Muscle of back (tissue), 13 donors: ENCODE measurements at places on chromosomes 2 and 18. TPM values are rescaled to one million over a fixed set of nuclear protein-coding genes. Genes with fewer than 3 reads are reported as not detected.

LIMS4 gene
- polyA plus RNA-seq, result 3.8 TPM

USP14 gene
- 57.6 TPM for polyA plus RNA-seq

CDCA7 gene
- polyA plus RNA-seq, result 35.6 TPM

CPS1 gene
- 2.9 TPM for polyA plus RNA-seq

ABCB11 gene
- polyA plus RNA-seq, result 0.21 TPM

CPO gene
- polyA plus RNA-seq, result 0.16 TPM

TSGA10 gene
- 1.8 TPM for polyA plus RNA-seq

THOC1 gene
- polyA plus RNA-seq, result 25.8 TPM

FBXO48 gene
- 1.2 TPM for polyA plus RNA-seq

NYAP2 gene
- 0.27 TPM for polyA plus RNA-seq

IL1A gene
- not detected for polyA plus RNA-seq

NEU2 gene
- not detected for polyA plus RNA-seq

- DNase-seq, result no peak
Observed at GRCh38 chr2:124318913-124319312, 293.8 kb downstream of the CNTNAP5 start.

DNA sequence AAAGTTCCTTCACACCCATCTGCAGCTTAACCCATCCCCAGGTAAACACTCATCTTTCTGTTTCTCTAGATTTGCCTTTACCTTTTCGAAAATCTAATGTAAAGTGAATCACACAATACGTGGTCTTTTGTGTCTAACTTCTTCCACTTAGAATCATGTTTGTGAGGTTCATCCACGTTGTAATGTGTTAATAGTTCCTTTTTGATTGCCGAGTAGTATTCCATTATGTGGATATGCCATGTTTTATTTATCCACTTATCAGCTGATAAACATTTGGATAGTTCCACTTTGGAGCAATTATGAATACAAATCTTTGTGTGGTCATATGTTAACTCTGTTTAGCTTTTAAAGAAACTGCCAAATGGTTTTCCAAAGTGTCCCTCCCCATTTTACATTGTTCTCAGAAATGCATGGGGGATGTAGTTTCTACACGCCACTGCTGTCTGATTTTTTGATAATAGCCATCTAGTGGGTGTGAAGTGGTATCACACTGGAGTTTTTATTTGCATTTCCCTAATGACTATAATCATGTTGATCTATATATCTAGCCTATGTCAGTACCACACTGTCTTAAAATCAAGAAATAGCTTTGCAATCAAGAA lies 22.3 kb downstream of the PECR start:
- DNase-seq, result no peak

- DNase-seq, result no peak
Observed at GRCh38 chr2:191351921-191352320, 106.7 kb downstream of the MYO1B start.

- no peak for DNase-seq
Observed at GRCh38 chr2:1482253-1482675, 69.0 kb downstream of the TPO start.

DNA sequence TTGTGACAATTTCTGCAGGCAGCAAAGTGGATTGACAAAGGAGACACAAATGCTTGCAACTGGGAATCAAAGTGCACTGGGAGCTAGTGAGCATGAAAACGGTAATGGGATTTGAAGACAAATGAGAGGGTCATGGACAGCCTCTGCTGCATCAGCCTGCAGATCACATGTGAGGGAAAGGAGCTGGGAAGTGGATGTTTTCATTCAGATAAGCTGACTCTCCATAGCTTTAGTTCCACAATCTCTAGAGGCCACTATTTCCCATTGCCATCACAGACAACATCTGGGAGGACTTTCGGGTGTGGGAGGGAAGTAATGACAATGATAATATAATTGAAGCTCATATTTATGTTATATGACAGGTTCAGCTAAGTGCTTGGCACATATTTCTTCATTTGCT lies 28.4 kb downstream of the ADCYAP1 start:
- DNase-seq, result no peak

DNA sequence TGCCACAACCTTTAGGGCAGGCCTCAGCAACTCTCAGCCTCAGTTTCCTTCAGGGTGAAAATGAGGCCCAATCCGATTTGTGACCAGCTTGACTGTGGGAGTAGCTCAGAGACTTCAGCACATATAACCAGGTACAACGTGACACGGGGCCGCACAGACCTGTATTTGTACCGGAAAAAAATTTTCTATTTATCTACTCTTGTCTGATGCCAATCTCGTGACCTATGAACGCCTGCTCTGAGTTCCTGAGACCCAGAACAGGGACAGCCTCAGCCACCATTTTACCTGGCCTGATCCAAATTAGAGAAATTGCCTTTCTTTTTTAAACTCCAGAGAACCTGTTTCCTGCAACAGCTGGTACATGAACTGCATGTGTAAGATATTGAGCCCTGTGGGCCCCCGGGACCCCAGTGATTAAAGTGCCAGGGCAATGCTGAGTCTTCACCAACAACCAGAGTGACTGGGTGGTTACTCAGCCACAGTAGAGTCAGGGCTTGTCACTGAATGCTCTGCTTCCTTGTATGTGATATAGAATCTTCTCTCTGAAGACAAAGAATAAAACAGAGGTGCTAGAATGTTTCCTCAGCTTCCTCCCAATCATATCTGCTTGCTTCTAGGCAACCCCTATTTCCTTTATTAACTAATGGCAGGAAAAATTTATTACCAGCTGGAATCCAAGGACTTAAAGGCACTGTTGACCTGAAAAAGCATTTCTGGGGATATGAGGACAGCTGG lies 47.8 kb upstream of the FZD7 start:
- no peak for DNase-seq

DNA sequence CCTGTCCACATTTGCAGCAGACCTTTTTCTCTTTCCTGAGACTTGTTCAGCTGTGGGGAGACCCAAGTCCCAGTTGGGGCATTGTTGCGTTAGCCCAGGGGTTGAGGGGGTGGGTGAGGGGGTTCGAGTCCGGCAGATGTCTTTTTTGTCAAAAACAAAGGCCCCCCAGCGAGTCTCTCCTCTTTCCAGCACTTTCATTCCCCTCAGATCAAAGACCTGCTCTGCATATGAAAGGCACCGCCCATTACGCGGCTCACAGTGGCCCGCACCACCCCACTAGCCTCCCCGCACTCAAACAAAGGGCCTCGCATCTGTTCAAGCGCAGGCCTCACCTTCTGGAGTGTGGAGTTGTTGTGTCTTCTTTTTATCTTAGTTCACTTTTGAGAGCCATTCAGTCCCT lies 25.2 kb downstream of the TRABD2A start:
- DNase-seq, result no peak

DNA sequence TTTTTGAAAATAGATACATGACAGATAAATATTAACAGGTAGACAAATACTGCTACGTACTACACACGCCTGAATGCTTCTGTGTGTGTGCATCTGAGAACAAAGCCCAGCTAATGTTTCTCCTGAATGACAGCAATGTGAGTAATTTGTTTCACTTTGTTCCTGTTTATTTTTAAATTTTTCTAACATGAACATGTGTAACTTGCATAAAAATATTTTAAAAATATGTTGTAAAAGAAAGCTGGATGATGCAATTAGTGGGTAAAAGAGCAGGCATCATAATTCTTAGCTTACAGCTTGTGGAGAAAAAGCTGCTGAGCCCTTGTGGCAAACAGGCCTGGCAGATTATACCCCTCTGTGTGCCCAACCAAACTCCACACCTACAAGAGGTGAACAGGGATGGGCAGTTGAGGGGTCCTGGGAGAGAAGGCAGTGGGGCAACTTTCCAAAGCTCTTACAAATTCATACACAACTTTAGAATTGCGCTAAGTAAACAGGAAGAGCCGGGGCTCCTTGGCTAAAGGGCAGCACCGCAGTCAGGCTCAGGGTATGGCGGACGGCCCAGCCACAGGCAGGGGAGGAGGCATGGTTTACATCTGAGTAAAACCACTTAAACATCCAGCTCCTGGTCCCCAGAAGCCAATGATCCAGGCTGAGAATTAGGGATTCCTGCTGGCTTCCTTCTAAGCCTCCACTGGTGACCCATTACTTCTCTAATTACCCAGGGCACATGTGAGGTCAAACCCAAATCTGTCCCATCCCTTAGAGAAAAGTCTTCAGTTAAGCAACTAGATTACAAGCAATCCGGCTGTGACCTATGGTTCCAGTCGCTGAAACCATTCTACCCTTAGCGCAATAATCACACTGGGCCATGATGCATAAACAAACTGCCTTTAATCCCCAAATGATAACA lies 14.0 kb downstream of the PXDN start:
- no peak for DNase-seq

GRCh38 chr2:111698743-111699554 lies 185.0 kb downstream of the ANAPC1 start:
- DNase-seq, result peak; percentile 54

GRCh38 chr2:88637464-88637863 lies 10.2 kb upstream of the EIF2AK3 start:
- no peak for DNase-seq

DNA sequence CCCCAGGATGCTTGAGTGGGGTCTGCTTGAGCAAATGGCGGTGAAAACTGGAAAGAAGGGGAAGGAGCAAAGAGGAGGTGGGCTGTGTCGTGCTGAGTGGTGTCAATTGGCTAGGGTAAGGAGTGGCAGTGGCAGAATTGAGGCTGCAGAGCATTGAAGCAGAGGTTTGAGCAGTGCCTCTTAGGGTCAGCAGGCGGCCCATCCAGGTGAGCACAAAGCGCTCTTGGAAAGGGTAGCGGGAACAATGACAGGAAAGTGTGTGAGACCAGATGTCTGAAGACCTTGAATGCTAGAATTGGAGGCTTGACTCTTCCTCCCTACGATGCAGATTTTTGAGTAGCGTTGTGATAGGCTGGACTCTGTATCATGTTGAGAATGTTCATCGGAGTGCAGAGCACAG lies 39.3 kb upstream of the IL1R1 start:
- no peak for DNase-seq

DNA sequence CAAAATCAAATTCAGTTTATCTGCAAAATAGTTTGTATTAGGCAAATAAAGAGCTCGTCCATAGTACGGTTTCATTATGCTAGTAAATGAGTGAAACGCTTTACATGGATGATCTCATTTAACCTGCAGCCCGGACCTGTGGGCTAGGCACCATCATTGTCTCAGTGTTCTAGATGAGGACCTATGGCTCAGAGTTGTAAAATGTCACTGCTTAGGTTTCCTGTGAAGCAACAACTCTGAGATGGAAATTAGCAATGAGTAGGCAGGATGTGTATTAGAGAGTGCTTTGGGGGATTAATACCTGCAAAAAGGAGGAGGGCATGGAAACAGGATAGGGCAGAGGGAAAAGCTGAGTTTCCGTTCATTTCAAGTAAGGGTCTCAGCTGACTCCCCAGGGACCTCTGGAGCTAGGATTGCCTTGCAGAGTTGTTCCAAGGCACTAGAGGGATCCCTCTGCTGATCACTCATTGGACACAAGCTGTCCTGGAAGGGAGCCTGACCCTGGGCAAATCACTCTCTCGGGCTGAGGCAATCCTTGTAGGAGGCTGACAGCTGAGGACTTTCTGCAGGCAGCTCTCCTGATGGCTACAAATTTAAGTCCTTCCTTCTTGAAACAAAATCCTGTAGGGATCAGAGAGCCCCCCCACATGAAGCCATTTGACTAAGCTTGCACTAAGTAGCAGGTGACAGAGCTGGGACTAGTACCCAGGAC lies 58.8 kb upstream of the SIX2 start:
- peak; percentile 50 for DNase-seq
